ENCODE measurements at places on chromosomes 12 and 14. TPM values are rescaled to one million over a fixed set of nuclear protein-coding genes. Genes with fewer than 3 reads are reported as not detected.

The RDH5 gene
- total RNA-seq = 26.3 TPM

The ATL1 gene
- total RNA-seq = 1.5 TPM

The TAS2R14 gene
- 1.3 TPM for total RNA-seq

The RFLNA gene
- total RNA-seq = not detected

The KLRC4 gene
- not detected for total RNA-seq

The ANKRD33 gene
- not detected for total RNA-seq

The HDAC7 gene
- 62.7 TPM for total RNA-seq

The ADGRD1 gene
- 54.6 TPM for total RNA-seq

The SIX6 gene
- not detected for total RNA-seq

The SLC25A47 gene
- not detected for total RNA-seq

The TPI1 gene
- 657 TPM for total RNA-seq

The KRT6C gene
- not detected for total RNA-seq

The CLEC1B gene
- not detected for total RNA-seq

The TAS2R19 gene
- total RNA-seq = 1.5 TPM

The SLCO1A2 gene
- not detected for total RNA-seq

The NUAK1 gene
- total RNA-seq = 66.8 TPM

The VRTN gene
- not detected for total RNA-seq

The KLRF2 gene
- total RNA-seq = not detected

The SLC17A8 gene
- not detected for total RNA-seq

The CLEC4D gene
- 0.43 TPM for total RNA-seq

The TMEM229B gene
- total RNA-seq = 1.6 TPM

The SOAT2 gene
- not detected for total RNA-seq

The NFE2 gene
- 1.2 TPM for total RNA-seq

The IL23A gene
- not detected for total RNA-seq

The PRICKLE1 gene
- 34.3 TPM for total RNA-seq

The SSPN gene
- 118 TPM for total RNA-seq

The PTPN6 gene
- total RNA-seq = 7.0 TPM

The PCNX1 gene
- 46.2 TPM for total RNA-seq

The GPR84 gene
- total RNA-seq = 0.22 TPM

The LAG3 gene
- 0.57 TPM for total RNA-seq

The NKX2-1 gene
- total RNA-seq = not detected

The TAS2R7 gene
- not detected for total RNA-seq

The PPP1R3E gene
- 6.2 TPM for total RNA-seq

The FGF23 gene
- 0.46 TPM for total RNA-seq

The TMCC3 gene
- 2.3 TPM for total RNA-seq

The PMCH gene
- total RNA-seq = not detected

The PLCZ1 gene
- not detected for total RNA-seq

The LYZ gene
- total RNA-seq = 32.9 TPM

The FOXA1 gene
- not detected for total RNA-seq
